ENCODE measurements at places on chromosomes 1 and 21.

DNA sequence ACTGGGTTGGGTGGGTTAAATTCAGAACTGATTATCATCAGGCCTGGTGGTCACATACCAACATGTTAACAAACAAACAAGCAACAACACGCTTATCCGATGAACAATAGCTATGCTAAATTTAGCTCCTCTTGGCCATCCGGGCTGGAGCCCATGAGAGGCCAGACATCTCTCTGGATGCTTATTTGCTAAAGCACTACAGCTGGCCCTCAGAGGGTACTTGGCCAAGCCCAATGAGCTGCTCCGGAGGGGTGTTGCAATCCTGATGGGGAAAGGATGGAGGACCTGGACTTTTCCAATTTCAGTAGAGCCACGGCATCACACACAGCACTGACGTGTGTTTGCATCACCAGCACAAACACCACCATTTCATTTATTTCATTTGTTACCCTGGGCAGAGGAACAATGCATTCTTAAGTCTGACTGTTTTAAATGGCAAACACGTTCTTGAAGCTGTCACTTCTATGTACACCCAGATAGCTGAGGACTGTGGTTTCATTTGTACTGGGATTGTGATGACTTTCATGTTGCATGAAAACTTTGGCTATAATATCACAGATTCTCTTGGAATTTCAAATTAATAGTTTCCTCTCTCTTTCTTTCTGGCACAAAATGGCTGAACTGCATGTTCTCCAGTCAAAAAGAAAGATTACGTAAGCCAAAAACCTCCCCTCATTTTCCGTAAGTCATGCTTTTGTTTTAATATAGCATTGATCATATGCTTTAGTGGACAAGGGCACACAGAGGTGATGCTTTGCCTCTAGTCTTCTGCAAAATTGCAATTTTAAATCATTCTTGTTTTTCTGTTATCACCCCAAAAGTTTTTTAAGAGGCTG is 359.8 kb upstream of the KAZN start:
- DNase-seq, result no peak

DNA sequence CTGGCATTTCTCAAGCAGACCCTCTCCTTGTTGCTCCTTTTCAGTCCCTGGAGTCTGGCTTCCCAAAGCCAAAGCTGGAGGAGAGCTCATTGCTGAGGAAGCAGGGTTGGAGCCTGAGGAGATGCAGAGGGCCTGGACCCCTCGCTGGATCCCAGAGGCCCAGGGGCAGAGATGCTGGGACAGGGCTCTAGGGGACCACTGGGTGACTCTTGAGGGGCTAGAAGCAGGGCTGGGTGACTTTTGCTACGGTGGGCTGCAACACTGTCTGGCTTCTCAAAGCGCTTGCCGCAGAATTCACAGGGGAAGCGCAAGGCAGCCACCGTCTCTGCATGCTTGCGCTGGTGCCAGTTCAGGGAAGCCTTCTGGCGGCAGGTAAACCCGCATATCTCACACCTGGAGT is 8.8 kb downstream of the ZNF692 start:
- DNase-seq, result no peak

DNA sequence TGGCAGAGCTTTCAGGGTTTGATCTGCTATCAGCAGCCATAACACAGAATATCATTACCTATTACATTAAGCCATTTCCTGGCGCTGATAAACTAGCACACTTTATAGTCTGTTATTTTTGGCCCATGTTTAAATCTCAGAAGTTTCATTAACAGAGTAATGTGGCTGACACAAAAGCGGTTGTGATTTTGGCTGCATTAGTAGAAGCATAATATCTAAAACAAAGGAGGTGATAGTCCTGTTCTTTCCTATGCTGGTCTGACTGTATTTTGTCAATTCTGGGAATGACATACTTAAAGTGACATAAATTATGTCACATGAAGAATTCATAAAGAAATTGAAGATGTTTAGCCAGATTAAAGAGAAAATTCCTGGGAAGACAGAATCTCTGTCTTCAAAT is 151.3 kb upstream of the KCND3 start:
- no peak for DNase-seq

- DNase-seq, result no peak
These were observed 160.7 kb downstream of the LEPR start for GRCh38 chr1:65581119-65581518.

GRCh38 chr1:160006312-160006940 is 25.4 kb downstream of the PIGM start:
- peak; percentile 61 for DNase-seq

DNA sequence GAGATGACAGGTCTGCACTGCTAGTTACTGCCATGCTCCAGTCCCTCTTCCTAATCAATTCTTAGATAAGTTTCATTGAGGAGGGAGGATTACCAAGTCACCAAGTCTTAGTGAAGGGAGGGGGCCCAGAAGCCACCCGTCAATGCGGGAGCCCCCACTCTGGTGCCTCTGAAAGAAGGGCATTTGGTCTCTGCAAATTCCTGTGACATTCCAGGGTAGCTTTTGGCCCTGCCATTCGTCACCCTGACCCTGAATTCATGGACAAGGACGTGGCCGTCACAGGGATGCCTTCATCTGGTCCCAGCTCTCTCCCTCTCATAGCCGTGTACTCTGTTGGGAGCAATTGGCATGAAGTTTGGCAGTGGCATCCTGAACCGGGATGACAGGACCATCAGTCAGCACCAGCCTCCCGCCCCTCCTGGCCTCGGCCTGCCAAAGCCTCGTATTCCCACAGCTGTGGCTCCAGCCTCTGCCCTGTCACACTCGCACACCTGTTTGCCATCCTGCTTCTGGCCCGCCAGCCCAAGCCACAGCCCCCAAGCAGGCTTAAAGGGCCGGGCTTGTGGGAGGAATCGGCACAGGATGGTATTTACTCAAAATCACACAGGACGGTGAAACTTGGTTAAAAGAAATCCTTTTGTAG is 150.7 kb downstream of the CLIC6 start:
- DNase-seq, result no peak

DNA sequence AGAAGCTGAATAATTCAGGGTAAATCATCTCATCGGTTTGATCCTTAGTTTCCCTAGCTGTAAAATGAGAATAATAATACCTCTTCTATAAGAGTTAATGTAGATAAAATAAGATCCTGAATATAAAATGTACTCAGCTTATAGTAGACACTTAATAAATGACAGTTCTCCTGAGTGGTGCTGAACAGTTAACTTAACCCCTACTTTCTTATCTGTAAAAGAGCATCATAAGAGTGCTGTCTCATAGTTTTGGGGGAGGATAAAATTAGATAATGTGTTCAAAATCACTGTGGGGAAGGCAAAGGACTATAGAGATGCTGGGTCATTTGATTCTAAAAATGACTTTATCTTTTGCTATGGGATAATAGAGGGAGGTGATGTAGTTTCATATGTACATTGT is 593 bp downstream of the C8A start:
- no peak for DNase-seq

DNA sequence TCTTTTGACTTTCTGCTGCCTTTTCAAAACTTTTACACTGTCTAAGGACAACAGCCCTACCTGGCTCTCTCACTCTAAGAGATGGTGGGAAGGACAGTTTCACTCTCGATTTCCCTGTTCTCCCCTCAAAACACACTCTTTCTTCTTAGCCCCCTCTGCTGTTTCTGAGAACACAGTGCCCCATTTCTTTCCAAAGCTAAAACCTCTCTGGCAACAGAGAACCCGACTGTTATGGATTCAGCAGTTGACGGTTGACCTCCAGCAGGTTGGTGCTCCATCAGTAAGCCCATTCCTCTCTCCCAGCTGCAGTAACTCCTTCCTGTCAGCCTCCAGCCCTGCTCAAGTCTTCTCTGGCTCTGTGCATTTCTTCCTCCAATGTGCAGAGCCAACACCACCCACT is 88.2 kb upstream of the ABCD3 start:
- DNase-seq, result no peak

DNA sequence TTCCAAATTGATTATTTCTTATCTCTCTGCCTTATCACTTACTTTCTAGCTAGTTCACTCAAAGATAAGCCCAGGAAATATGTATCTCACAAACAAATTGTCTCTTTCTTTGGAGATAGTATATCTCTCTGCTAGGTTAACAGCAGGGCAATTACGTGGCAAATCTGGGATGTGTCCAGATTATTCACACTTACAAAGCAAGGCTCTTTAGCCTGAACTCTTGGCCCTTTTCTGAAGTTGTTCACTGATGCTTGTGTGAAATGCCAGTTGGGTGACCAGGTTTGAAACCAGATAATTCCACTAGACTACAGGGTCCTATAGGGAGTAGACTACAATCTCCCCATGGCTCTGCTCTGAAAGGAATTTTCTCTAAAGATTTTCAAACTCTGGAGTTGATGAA is 30.8 kb upstream of the FAM78B start:
- DNase-seq, result no peak

DNA sequence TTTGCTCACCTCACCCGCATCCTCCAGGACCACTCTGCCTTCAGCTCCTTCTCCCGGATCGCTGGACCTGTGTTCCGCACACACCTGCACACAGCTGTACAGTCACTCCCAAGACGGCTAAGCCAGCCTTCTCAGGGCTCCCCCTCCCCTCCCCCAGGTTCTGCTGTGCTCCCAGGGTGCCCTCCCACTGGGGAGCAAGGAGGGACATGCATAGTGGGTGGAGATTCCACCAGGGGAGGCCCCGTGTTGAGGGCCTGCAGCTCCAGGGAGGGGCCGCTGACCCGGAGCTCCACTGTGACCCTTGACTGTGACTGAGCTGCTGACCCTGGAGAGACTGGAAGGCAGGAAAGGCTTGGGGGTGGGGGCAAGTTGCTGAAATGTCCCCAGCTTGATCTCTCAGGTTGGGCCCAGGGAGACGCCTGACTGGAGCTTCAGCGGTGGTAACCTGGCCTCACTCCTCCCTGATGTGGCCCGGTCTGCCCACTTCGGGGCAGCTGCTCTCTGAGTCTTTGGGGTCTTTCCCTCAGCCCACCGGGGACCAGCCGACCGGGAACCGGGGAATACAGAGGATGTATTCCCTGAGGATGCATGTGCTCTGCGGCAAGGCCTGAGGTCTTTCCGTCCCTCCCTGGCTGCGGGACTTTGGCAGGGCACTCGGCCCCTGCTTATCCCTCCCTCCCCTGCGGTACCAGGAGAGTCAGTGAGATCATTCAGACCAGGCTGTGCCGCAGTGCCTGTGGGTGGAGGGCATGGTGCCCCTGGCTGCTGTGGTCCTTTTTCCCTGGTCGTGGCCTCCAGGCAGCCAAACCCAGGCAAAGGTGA is 28.6 kb upstream of the PLCH2 start:
- no peak for DNase-seq

GRCh38 chr1:66335859-66336640 is 197.9 kb upstream of the SGIP1 start:
- DNase-seq, result no peak
